ENCODE measurements at places on chromosomes 2 and 18. TPM values are rescaled to one million over a fixed set of nuclear protein-coding genes. Genes with fewer than 3 reads are reported as not detected.

- no peaks in the 10 kb centered on the region for H3K27me3 ChIP-seq
- H3K27ac ChIP-seq = no peak overlapping the region
- H3K4me1 ChIP-seq = no peaks in the 10 kb centered on the region
- no peak for DNase-seq
- H3K4me3 ChIP-seq = no peak overlapping the region
These were observed 72.2 kb downstream of the LNPK start for GRCh38 chr2:175929850-175930249.

DNA sequence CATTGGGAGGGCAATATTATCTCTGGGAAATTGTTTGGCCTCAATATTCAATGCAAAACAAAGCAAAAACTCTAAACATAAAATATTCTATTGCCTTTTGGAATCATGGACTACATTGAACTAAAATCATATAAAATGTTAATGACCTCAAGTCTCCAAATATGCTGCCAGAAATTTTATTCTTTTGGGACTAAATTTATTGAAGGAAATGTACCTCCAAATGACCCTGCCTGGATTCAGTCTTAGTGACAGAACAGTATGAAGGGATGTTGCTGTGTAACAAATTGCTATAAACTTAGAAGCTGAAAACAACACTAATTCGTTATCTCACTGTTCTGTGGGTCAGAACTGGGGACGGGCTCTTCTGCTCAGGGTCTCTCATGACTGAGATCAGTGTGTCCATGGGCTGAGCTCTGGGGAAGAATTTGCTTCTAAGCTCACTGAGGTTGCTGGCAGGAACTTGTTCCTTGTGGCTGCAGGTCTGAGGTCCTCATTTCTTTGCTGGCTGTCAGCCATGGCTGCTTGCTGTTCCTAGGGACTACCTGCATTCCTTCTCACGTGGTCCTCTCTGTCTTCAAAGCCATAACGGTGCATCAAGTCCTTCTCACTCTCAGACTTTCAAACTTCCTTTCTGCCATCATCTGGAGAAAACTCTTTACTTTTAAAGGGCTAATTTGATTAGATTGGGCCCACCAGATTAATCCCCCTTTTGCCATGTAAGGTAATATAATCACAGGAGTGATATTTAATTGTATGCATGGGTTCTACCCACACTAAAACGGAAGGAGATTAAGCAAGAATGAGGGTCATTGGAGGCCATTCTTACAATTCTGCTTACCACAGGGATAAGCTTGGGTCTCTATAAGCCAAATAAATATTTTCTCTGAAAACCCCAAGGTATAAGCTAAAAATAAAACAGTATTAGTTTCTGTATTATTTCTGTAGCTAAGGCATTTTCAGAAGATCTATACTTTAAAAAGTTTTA is 149.0 kb downstream of the ADCYAP1 start:
- no peaks in the 10 kb centered on the region for H3K27me3 ChIP-seq
- no peaks in the 10 kb centered on the region for H3K36me3 ChIP-seq
- H3K4me3 ChIP-seq = no peak overlapping the region
- no peaks in the 10 kb centered on the region for H3K4me1 ChIP-seq
- no peak overlapping the region for H3K27ac ChIP-seq
- DNase-seq = no peak

HOXD13 gene
- not detected for total RNA-seq

SCN9A gene
- 14.3 TPM for total RNA-seq

- no peak overlapping the region for H3K27ac ChIP-seq
- H3K36me3 ChIP-seq = no peaks in the 10 kb centered on the region
- H3K27me3 ChIP-seq = no peaks in the 10 kb centered on the region
- no peak overlapping the region for H3K4me3 ChIP-seq
- no peaks in the 10 kb centered on the region for H3K4me1 ChIP-seq
These were observed 150.2 kb upstream of the DOK6 start for GRCh38 chr18:69250305-69251151.

DNA sequence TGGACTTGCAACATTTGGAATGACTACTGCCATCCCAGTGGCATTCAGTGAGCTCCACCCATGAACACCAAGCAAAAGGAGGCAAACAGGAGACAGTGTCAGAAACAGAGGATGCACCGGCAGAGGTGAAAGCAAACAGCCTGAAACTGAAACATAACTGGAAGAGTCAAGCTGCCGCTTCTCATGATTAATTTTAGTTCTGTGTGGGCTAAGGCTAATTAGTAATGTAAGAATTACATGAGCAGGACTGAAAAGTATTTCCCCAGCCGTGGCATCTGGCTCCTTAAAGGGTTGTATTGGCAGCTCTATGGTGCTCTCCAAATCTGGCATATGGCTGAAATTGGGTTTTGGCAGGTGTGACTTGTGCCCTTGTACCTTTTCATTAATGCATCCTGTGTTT is 1108.1 kb downstream of the TSN start:
- no peaks in the 10 kb centered on the region for H3K4me1 ChIP-seq
- no peak overlapping the region for H3K4me3 ChIP-seq
- H3K36me3 ChIP-seq = no peaks in the 10 kb centered on the region
- no peak overlapping the region for H3K27ac ChIP-seq

MC2R gene
- not detected for total RNA-seq

- H3K36me3 ChIP-seq = no peaks in the 10 kb centered on the region
- H3K4me3 ChIP-seq = no peak overlapping the region
- H3K4me1 ChIP-seq = no peaks in the 10 kb centered on the region
- DNase-seq = no peak
- peaks cover 2% of the 10 kb centered on the region for H3K27me3 ChIP-seq
These were observed 66.2 kb upstream of the DLX2 start for GRCh38 chr2:172168917-172169346.

- no peak within 1 kb of the TSS for H3K4me3 ChIP-seq
- no peak for DNase-seq
- no peaks in the 10 kb centered on the region for H3K4me1 ChIP-seq
- no peaks in the 10 kb centered on the region for H3K27me3 ChIP-seq
- H3K27ac ChIP-seq = no peak within 1 kb of the TSS
These were observed at the start of gene NLRC4 for GRCh38 chr2:32264422-32265105. TSS of gene NLRC4 (minus strand) at chr2:32264886. CDS start at chr2:32256775, 8,111 bp downstream.

GRCh38 chr2:101361522-101361921 is 25.8 kb downstream of the CREG2 start:
- H3K27me3 ChIP-seq = no peaks in the 10 kb centered on the region
- H3K27ac ChIP-seq = peak overlapping the region; percentile 76
- H3K4me3 ChIP-seq = no peak overlapping the region
- H3K4me1 ChIP-seq = peaks cover 62% of the 10 kb centered on the region
